ENCODE measurements at places on chromosomes 11 and 22. TPM values are rescaled to one million over a fixed set of nuclear protein-coding genes. Genes with fewer than 3 reads are reported as not detected.

Gene TREH
- total RNA-seq, result not detected

Gene OR4D6
- total RNA-seq, result not detected

Gene MMP8
- total RNA-seq, result 0.24 TPM

Gene ANO3
- not detected for total RNA-seq

Gene FGF3
- total RNA-seq, result not detected

Gene C11orf21
- total RNA-seq, result not detected

Gene CLTCL1
- 23.6 TPM for total RNA-seq

Gene OR2AT4
- not detected for total RNA-seq

Gene GLYATL2
- 0.24 TPM for total RNA-seq

Gene HTR3A
- not detected for total RNA-seq

Gene APOL5
- not detected for total RNA-seq

Gene SHANK3
- 1.5 TPM for total RNA-seq

Gene SYNGR1
- 0.64 TPM for total RNA-seq

Gene AP5B1
- total RNA-seq, result 23.4 TPM

Gene CDC42EP2
- 2.6 TPM for total RNA-seq

Gene KRTAP5-2
- not detected for total RNA-seq

Gene THRSP
- total RNA-seq, result not detected

Gene RASD2
- total RNA-seq, result 0.43 TPM

Gene TMPRSS6
- total RNA-seq, result not detected

Gene RIMBP3B
- not detected for total RNA-seq

Gene MRGPRX3
- 2.4 TPM for total RNA-seq

Gene DPP3
- total RNA-seq, result 85.1 TPM

Gene APOA5
- total RNA-seq, result not detected

Gene KCNQ1
- total RNA-seq, result 0.96 TPM

Gene OVCH2
- total RNA-seq, result not detected

Gene MYO18B
- not detected for total RNA-seq

Gene CHRM1
- total RNA-seq, result not detected

Gene SLCO2B1
- total RNA-seq, result 6.7 TPM

Gene TCN1
- total RNA-seq, result 3.9 TPM

Gene CXCR5
- not detected for total RNA-seq

Gene MORC2
- total RNA-seq, result 6.5 TPM

Gene VPREB1
- not detected for total RNA-seq

Gene MPZL3
- 34.3 TPM for total RNA-seq

Gene ART1
- total RNA-seq, result not detected

Gene PGR
- total RNA-seq, result not detected

Gene CRYBB3
- total RNA-seq, result not detected

Gene LRRC74B
- total RNA-seq, result not detected

Gene TSPAN32
- not detected for total RNA-seq

Gene KCNJ1
- total RNA-seq, result 0.43 TPM

Measured in tracheal epithelial cell (primary cell).